GM23338 (cell line): ENCODE measurements at places on chromosomes 3 and 15. TPM values are rescaled to one million over a fixed set of nuclear protein-coding genes. Genes with fewer than 3 reads are reported as not detected.

The SPATA12 gene
- 0.10 TPM in 1 of 2 replicates, not detected in the other for total RNA-seq

The GPR15 gene
- total RNA-seq, result not detected in 2 replicates

The ISLR2 gene
- total RNA-seq, result 0.21 and 0.27 TPM in 2 replicates

DNA sequence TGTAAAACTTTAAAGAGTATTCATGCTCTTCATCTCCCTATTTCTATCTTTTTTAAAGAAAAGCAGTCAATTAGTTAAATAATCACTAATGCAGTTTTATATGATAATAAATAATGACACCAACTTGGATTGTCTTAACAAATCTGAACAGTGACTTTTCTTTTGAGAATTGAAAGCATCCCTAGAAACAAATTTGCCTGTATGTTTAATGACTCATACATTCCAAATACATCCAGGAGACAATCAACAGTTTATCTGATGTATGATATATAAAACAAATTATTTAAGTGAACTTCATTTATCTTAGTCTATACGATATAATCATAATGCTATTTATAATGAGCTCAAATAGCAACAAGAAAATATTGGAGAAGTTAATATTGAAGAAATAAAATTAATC lies 78.0 kb downstream of the ALCAM start:
- DNase-seq, result no peak
- H3K27me3 ChIP-seq, result no peaks in the 10 kb centered on the region
- H3K27ac ChIP-seq, result no peak overlapping the region
- peaks cover 14% of the 10 kb centered on the region for H3K4me1 ChIP-seq
- no peaks in the 10 kb centered on the region for H3K36me3 ChIP-seq

GRCh38 chr3:53774414-53774813 lies 71.8 kb downstream of the CHDH start:
- H3K27ac ChIP-seq, result no peak overlapping the region
- no peak for DNase-seq
- H3K4me1 ChIP-seq, result no peaks in the 10 kb centered on the region
- H3K36me3 ChIP-seq, result no peaks in the 10 kb centered on the region
- H3K4me3 ChIP-seq, result no peak overlapping the region
- H3K27me3 ChIP-seq, result no peaks in the 10 kb centered on the region

- peaks cover 100% of the 10 kb centered on the region for H3K27me3 ChIP-seq
- H3K36me3 ChIP-seq, result peaks cover 5% of the 10 kb centered on the region; the same call in 1 of the 2 replicates
- peak; percentile 40 for DNase-seq
- H3K27ac ChIP-seq, result no peak overlapping the region
- H3K4me1 ChIP-seq, result peaks cover 50% of the 10 kb centered on the region
Observed at GRCh38 chr15:89377842-89378295, 43.2 kb upstream of the POLG start.
